ENCODE measurements at places on chromosomes 7 and 10.

- DNase-seq: no peak
Measured at GRCh38 chr10:69953851-69954250, 98.8 kb upstream of the MACROH2A2 start.

GRCh38 chr10:71964098-71964742, at the start of gene CHST3:
CHST3 (plus strand) TSS chr10:71964395; CDS start chr10:72005843, 41,448 bp downstream.
- peak; percentile 19 for DNase-seq

GRCh38 chr7:44974549-44974948, 4.3 kb downstream of the MYO1G start:
- no peak for DNase-seq

- DNase-seq: no peak
Measured at GRCh38 chr10:64503429-64503828, 982.2 kb downstream of the REEP3 start.

GRCh38 chr7:37916673-37917660, at the start of gene SFRP4:
SFRP4 (minus strand) TSS chr7:37916817; CDS start chr7:37916537, 280 bp downstream.
- DNase-seq: peak; percentile 17

- no peak for DNase-seq
Measured at GRCh38 chr10:90855126-90855525, 2.7 kb downstream of the HTR7 start.
